Endothelial cell (in vitro differentiated cells): ENCODE measurements at places on chromosomes 12 and 14. TPM values are rescaled to one million over a fixed set of nuclear protein-coding genes. Genes with fewer than 3 reads are reported as not detected.

DNA sequence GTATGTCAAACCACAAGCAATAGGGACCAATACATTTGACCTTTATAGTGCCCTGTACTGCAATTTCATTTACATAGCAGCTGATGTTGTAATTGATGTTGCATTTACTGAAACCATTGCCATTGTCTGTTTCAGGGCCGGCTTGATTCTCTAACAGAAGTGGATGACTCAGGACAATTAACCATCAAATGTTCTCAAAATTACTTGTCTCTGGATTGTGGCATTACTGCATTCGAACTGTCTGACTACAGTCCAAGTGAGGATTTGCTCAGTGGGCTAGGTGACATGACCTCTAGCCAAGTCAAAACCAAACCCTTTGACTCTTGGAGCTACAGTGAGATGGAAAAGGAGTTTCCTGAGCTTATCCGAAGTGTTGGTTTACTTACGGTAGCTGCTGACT lies 216.0 kb downstream of the AKAP6 start:
- no peaks in the 10 kb centered on the region for H3K4me1 ChIP-seq
- H3K27ac ChIP-seq, result no peak overlapping the region
- H3K36me3 ChIP-seq, result no peaks in the 10 kb centered on the region
- no peaks in the 10 kb centered on the region for H3K27me3 ChIP-seq

GRCh38 chr14:87878959-87879358 lies 114.0 kb downstream of the GALC start:
- no peaks in the 10 kb centered on the region for H3K27me3 ChIP-seq
- no peak for DNase-seq
- H3K36me3 ChIP-seq, result no peaks in the 10 kb centered on the region
- H3K27ac ChIP-seq, result no peak overlapping the region
- no peak overlapping the region for H3K4me3 ChIP-seq
- H3K4me1 ChIP-seq, result peaks cover 6% of the 10 kb centered on the region

Gene EFS
- 17.8 TPM for total RNA-seq

Gene KLHDC1
- total RNA-seq, result 1.6 TPM
